ENCODE measurements at places on chromosomes 1 and 21.

- DNase-seq, result no peak
Observed at GRCh38 chr1:180519846-180520245, 17.5 kb upstream of the ACBD6 start.

- no peak for DNase-seq
Observed at GRCh38 chr1:241624935-241625334, 15.2 kb downstream of the CHML start.

DNA sequence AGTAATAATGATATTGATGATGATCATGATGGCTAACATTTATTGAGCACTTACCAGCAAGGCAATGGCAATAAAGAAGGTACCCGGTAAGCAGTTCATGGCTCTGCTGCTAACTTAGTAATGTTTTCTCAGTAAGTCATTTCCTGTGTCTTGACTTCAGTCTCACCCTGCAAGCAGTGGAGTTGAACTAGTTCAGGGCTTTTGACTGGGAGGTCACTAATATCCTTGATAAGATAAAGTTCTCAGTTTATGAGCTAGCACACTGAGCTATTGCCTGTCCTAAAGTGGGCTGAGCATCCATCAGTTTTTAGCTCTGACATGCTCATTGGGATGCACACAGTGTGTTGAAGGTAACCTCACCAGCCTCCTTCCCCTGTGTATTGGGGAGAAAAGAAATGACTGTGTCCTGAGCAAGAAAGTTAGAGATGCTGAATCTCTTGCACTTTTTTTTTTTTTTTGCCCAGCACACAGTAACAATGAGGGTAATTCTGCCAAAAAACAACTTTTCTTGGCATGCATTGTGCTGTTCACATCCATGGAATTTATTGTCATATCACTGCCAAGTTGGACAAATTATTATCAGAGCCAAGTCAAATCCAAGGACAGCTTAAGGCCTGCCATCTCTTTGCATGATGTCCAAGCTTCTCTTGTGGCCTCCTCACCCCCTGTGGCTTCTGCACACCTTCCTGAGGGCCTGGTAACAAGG lies 55.5 kb upstream of the GADD45A start:
- no peak for DNase-seq

- DNase-seq, result no peak
Observed at GRCh38 chr1:199907361-199907760, 120.1 kb upstream of the NR5A2 start.

DNA sequence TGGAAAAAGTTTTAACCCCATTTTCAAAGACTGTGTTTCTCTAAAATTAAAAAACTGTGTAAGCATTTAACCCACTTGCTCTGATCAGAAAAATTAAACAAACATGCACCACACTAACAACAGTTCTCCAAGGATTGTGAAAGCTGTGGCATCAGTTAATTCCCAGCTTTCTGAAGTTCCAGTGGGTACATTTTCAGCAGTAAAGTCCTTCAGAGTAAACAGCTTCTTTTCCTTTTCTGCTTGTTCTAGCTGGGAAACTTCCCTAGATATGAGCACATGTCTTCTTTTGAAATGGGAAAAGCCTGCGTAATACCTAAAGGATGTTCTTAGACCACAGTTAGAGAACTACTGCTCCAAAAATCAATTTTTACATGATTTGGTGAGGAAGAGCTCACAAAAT lies 11.1 kb downstream of the PRRX1 start:
- DNase-seq, result no peak

- DNase-seq, result no peak
Observed at GRCh38 chr1:199574950-199575349, 452.6 kb upstream of the NR5A2 start.
